ENCODE measurements at places on chromosomes 7 and 10. TPM values are rescaled to one million over a fixed set of nuclear protein-coding genes. Genes with fewer than 3 reads are reported as not detected.

The C1QL3 gene
- total RNA-seq, result not detected

The CLDN15 gene
- total RNA-seq, result 280 TPM

The NKX2-3 gene
- total RNA-seq, result 1.1 TPM

The EVX1 gene
- not detected for total RNA-seq

The MORN4 gene
- 0.36 TPM for total RNA-seq

The CDC14C gene
- total RNA-seq, result not detected

The GNAT3 gene
- total RNA-seq, result not detected

DNA sequence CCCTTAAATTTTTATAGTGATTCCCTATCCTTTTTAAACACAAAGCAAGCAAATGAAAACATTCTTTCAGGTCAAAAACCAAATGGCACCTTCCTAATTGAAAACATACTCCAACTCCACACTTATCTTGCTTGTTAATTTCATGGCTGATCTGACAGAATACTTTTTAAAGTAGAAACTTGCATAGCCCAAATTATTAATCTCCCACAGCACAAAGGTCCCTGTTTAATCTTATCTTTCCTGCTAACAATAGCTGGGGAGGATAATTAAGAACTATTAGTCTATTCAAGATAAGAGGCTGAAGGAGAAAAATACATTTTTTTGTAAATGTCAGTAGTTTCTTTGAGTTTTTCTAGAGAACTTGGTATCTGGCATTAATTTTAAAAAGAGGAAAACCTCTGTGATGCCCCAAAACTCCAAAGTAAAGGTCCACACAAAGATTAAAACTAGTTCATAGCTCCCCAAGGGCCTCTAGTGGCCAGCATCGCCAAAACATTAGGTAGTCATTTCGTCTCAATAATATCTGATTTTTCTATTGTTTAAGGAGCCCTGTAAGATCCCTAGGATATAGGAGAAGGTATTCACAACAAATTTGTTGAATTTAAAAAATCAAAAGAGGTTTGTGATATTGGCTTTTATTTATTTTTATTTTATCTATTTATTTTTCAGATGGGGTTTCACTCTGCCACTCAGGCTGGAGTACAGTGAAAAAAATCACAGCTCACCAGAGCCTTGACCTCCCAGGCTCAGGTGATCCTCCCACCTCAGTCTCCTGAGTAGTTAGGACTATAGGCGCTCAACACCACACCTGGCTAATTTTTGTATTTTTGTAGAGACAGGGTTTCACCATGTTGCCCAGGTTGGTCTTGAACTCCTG, 14.7 kb downstream of the CDNF start:
- DNase-seq, result no peak

- no peak for DNase-seq
These were observed 198.5 kb downstream of the INHBA start for GRCh38 chr7:41504214-41504980.

GRCh38 chr7:88759230-88760135, at the start of gene ZNF804B:
Gene ZNF804B (plus strand): TSS chr7:88759700. CDS start chr7:88759977, 277 bp downstream.
- no peak for DNase-seq

GRCh38 chr10:120644556-120645410, 187.8 kb downstream of the PLPP4 start:
- no peak for DNase-seq

- no peak for DNase-seq
These were observed 100.4 kb upstream of the GLI3 start for GRCh38 chr7:42337225-42337905.

- no peak for DNase-seq
These were observed 89.9 kb upstream of the STEAP1 start for GRCh38 chr7:90064370-90064769.

- DNase-seq, result no peak
These were observed 663.2 kb downstream of the PARD3 start for GRCh38 chr10:34151931-34152330.

GRCh38 chr10:79488336-79488735, 24.0 kb upstream of the EIF5AL1 start:
- peak; percentile 57 for DNase-seq
